Activated CD8-positive, alpha-beta memory T cell treated with anti-CD3 and anti-CD28 coated beads for 4 hours (primary cell): ENCODE measurements at places on chromosomes 2 and 18.

DNA sequence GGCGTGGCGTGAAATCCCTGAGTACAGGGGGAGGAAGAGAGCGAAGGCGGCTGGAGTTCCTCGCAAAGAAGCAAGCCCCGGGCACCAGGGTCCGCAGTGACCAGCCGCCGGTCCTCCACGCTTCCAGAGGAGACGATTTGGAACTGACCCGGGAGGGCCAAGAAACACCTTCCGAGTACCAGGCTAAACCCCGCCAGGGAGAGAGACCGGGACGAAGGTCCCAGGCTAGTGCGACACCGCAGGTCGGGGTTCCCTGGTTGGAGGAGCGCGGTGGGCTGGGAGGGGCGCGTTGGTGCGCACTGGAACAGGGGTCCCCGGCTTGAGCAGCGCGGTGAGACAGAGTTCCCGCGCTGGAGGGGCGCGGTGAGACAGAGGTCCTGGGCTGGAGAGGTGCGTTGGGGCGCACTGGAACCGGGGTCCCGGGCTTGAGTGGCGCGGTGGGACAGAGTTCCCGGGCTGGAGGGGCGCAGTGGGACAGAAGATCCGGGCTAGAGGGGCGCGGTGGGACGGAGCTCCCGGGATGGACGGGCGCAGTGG lies 901 bp downstream of the WDFY1 start:
- no peak for DNase-seq

- DNase-seq, result no peak
These were observed 283.9 kb downstream of the ALPK2 start for GRCh38 chr18:58344861-58345463.

DNA sequence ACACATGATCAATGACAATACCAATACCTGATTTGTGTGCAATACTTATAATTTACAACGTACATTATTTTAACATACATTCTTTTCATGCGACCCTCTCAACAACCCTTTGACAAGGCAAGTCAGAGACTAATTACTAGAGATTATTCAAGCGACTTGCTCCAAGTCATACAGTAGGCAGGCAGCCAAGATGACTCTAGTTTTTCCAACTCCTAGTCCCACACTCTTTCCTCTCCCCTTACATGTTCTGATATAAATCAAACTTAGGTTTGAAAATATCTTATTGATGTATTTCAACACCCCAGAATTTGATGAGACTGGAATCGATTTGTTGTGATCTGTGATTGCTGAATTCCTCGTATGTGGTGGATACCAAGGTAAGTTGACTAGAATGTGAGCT lies 8.0 kb upstream of the CYP27C1 start:
- no peak for DNase-seq

GRCh38 chr2:148602885-148603561 lies 41.5 kb upstream of the EPC2 start:
- no peak for DNase-seq

GRCh38 chr2:167814881-167815718 lies 432.3 kb downstream of the STK39 start:
- no peak for DNase-seq

DNA sequence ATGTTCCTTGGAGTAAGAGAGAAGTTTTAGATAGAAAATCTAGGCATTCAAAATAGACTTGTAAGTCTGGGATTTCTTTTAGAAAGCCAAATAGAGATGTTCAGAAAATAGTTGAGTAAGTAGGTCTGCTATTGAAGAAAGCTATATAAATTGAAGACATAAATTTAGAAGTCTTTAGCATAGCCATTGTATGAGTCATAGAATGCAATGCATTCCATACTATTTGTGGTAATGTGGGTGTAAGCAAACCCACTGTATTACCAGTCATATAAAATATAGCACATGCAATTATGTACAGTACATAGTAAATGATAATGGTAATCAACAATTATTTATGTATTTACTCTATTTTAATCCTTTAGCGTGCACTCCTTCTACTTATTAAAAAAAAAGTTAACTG lies 14.1 kb downstream of the MC4R start:
- no peak for DNase-seq

GRCh38 chr2:144546933-144547332 lies 27.0 kb upstream of the ZEB2 start:
- no peak for DNase-seq

DNA sequence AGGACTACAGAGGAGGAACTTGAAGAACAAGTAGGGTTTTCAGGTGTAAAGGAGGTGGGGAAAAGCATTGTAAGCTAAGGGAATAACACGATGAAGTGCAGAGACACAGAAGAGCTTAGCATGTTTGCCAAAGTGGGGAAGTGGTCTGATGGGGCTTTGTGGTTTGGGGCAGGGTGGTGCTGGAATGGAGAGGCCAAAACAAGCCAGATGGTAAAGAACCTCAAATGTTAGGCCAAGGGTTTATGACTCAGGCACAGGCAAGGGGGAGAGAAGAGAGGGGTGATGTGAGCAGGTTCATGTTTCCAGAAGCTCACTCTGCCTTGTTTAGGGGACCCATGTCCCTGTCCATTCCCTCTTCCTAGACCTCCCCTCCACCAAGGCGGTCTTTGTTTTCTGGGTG lies 104.5 kb upstream of the YWHAQ start:
- DNase-seq, result no peak

DNA sequence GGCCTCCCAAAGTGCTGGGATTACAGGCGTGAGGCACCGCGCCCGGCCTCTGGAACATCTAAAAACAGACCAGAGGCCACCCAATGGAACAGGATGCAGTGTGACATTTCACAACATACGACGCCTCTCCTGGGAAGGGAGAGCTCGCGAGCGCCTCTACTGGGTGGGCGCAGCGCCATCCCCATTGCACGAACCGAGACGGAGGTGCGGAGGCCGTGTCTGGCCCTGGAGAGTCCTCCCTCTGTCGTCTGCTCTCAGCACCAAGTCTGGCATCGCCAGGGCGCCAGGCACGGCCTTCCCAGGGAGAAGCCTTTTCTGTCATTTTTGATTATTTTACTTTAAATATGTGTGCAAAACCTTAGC lies 9.4 kb upstream of the GBX2 start:
- DNase-seq, result no peak

- no peak for DNase-seq
These were observed 165.3 kb downstream of the ARL4C start for GRCh38 chr2:234331566-234331965.

- no peak for DNase-seq
These were observed 103.4 kb downstream of the TNS1 start for GRCh38 chr2:217899231-217900009.

DNA sequence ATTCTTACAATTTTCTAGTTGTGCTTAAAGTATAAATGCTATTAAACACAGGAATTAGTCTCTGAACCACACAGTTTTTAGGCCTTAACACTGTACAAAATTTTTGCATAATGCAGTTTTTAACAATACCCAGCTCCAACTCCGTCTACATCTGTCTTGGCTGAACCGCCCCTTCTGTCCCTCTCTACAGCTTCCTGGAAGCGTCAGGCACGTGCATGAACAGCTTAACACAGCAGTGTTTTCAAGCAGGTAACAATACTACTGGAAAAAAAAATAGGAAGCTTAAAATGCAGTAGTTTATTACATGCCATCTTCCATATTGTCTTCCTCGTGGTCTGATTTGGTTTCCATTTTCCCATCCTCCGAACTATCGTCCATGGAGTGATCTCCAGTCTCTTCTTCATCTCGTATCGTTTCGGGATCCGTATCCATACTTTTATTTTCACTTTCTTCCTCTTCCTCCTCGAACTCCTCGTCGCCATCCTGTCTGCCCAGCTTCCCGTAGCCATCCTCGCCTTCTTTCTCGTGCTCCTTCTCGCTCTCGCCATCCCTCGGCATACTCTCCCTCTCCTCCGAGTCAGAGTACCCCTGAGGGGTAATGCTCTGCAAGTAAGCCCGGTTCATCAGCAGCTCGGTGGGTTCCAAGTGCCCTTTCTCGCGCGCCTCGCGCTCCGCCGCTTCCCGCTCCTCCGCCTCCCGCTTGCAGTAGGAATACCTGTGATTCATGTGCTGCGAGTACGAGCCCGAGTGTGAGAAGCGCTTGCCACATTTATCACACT lies 130.6 kb downstream of the ZEB2 start:
- no peak for DNase-seq

DNA sequence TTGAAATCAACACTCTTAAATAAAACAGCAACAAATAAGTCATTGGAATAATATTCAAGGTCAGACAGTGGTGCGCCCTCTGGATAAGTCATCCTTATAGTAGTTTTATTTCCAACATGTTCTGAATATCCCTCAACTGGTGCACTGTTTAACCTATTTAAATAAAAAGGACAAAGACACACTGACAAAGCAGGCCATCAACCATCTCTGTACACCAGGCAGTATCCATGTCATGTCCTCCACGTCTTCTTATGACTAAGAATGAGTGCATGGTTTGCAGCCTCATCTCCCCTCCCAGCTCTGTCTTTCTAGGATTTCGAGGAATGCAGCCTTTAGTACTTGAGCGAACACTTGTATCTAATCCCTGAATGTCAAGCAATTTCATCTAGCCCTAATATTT lies 42.4 kb downstream of the ST3GAL5 start:
- no peak for DNase-seq
